Body of pancreas (tissue), 4 donors: ENCODE measurements at places on chromosomes 1 and 21.

DNA sequence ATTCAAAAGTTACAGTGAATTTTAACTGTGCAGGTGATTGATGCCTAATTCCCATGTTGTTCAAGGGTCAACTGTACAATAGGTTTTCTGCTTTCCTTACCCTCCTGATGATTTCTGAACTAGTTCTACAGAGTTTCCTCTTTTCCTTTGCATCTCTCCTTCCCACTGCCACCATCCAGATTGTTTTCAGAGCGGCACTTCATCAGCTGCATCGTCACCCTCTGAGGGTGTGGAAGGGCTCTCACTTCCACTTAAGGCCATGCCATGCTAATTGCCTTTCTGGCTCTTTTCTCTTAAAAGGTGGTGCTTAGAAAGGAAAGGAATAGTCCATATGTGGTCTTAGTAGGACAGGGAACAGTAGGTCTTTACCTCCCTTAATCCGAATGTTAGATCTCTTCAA lies 39.1 kb downstream of the DISC1 start:
- DNase-seq, result no peak

DNA sequence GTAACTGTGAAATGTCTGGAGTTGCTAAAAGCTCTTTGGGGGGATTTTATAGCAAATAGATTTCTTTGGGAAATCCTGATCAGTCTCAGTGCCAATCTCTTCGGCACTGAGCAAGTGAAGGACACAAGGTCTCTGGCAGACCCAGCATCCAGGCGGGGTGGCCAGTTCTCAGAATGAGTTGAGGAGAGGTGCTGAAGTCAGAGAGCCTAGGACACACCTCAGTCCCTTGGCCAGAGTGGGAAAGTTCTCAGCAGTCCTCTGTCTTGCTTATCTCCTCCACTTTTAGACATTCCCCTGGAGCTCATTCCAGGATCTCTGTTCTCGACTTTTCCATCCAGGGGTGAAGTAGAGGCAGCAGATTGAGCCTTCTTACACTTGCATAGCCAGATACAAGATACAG lies 6.7 kb downstream of the HLX start:
- DNase-seq, result no peak

GRCh38 chr1:29975036-29975694 lies 738.8 kb downstream of the PTPRU start:
- no peak for DNase-seq

GRCh38 chr21:42254651-42255601 lies 36.0 kb downstream of the ABCG1 start:
- DNase-seq, result no peak

GRCh38 chr1:171877701-171878100 lies 36.4 kb downstream of the DNM3 start:
- DNase-seq, result no peak

DNA sequence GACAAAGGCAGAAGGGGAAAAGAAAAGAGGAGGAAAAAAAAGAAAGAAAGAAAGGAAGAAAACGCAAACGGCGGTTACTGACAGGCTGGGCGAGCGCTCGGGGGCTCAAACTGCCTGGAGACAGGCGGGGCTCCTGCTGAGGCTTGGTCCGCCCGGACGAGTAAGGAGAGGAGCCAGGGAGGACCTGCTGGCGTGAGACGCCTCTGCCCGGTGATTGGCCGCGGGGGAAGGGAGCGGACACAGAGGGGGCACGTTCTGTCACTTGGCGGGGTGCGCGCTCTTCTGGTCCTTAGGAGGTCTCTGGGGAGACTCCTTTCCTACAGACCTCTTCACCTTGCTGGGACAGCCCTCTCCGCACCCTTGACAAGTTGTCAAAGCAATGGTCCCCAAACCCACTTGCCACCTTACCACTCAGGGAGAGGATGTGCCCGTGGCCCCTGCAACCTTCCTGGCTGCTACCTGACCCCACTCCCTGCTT lies 791 bp upstream of the PIK3R3 start:
- no peak for DNase-seq

GRCh38 chr1:15262706-15263105 lies 15.7 kb downstream of the FHAD1 start:
- no peak for DNase-seq

- no peak for DNase-seq
These were observed 9.3 kb upstream of the ST6GALNAC3 start for GRCh38 chr1:76065270-76065669.

DNA sequence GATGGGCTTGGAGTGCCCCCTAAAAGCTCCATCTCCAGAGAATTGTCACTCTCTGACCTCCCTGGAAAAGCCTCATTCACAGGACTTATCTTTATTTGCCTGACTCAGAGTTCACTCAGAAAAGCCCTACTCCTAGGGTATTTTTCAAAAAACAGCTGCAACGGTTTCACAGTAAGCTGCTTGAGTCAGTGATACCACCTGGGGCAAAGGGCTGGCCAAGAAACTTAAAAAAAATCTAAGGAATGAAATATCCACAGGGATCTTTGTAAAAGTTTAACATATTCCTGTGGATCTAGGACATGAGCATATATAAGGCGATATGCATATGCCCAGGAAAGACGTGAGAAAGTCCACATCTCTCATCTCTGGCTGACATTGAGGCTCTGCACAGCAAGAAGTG lies 33.8 kb upstream of the TSPAN2 start:
- DNase-seq, result no peak

- no peak for DNase-seq
These were observed 16.9 kb upstream of the PTTG1IP start for GRCh38 chr21:44890338-44890931.

- no peak for DNase-seq
These were observed 678 bp downstream of the LSM10 start for GRCh38 chr1:36397083-36397377.

DNA sequence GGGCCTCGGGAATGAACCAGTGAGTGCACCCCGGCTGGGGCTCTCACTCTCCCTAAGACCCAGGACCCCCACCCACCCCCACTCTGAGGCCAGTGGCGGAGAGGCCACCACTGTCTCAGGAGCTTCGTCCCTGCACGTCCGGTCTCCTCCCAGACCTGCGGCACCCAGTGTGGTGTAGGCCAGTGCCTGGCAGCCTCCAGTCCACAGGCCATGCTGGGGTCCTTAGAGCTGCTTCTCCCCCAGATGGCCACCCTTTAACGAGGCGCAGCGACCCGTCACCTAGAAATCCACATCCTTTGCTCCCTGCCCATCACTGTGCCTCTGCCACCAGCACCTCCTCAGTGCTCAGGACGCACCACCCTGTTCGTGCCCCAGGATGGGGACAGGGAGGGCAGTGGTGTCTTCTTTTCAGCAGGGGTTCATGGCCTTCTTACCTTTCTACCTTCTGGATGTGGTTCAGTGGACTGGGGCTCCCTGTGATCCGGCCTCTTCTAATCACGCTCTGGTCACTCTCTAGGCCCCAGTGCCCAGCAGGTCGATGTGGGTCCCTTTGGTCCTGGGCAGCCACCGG lies 131.9 kb upstream of the ARHGEF16 start:
- DNase-seq, result no peak

DNA sequence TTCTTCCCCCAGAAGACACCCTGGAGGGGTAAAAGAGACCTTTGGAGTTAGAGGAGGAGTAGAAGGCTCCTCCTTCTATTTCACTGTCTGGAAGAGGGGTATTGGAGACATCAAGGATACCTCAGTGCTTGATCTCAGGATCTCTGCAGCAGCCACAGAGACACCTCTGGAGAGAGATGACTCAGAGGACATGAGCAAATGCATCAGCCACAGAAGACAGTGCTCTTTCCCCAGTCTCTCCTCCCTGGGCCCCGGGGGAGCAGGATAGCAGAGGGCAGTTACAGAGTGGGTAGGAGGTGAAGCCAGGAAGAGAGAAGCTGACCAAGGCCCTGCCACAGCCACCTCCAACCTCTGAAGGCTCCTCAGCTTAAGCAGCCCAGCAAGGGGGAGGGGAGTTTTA lies 15.3 kb upstream of the TEDDM1 start:
- no peak for DNase-seq

GRCh38 chr1:21961799-21962198 lies 15.0 kb upstream of the CELA3B start:
- DNase-seq, result no peak

- no peak for DNase-seq
These were observed 157.1 kb downstream of the DSCAM start for GRCh38 chr21:40689840-40690360.

GRCh38 chr1:179808503-179808902 lies 65.4 kb downstream of the FAM163A start:
- no peak for DNase-seq

DNA sequence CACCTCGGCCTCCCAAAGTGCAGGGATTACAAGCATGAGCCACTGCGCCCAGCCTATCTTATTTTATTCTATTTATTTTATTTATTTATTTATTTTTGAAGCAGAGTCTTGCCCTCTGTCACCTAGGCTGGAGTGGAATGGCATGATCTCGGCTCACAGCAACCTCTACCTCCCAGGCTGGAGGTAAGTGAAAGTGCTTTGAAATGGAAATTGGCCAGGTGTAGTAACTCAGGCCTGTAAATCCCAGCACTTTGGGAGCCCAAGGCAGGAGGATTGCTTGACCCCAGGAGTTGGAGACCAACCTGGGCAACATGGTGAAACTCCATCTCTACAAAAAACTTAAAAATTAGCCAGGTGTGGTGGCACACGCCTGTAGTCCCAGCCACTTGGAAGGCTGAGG lies 5.1 kb upstream of the DSTYK start:
- no peak for DNase-seq

DNA sequence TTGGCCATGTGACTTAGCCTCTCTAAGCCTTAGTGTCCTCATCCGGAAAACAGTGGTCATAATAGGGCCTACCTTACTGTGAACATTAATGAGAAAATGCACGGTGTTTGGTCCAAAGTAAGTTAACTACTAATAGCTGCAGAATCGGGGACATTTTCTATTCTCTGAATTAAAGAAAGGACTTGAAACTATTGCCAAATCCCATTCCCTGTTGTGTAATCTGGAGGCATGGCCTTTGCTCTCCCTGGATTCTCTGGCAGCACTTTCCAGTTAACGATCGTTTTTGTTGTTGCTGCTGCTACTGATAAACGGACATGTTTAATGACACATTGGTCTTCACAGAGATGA lies 30.5 kb downstream of the FMO4 start:
- peak; percentile 40 for DNase-seq

- DNase-seq, result no peak
These were observed 59.8 kb upstream of the PLA2G4A start for GRCh38 chr1:186768906-186769305.

- no peak for DNase-seq
These were observed 10.3 kb downstream of the TMEM9 start for GRCh38 chr1:201143726-201144635.

DNA sequence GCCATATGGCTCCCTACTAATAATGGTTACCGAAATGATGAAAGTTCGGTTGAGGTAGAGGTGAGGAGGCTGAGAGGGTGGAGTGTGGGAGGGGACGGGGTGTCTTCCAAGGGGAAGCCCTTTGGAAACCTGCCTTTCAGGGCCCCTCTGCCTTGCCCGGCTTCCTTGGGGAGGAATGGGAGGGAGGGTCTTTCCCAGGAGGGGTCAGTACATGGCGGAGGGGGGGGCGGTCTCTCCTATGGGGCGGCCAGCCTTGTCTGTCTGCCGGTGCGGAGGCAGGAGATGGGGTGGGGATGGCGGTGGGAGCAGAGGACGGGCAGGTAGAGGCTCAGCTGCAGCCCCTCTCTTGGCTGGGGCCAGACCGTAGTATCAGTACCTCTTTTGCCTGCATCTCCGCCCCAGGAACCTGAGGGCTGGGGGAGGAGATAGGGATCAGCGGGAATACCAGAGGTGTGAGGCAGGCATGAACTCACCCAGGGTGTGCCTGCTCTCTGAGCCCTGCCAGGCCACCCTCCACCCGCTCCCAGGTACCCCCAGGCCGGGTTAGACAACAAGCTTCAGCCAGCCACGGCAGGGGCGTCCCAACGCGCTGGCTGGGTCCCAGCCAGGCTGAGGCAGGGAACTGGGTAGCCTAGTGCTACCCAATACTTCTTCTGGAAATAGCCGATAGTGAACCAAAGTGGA lies 79.4 kb upstream of the POU3F1 start:
- DNase-seq, result no peak

DNA sequence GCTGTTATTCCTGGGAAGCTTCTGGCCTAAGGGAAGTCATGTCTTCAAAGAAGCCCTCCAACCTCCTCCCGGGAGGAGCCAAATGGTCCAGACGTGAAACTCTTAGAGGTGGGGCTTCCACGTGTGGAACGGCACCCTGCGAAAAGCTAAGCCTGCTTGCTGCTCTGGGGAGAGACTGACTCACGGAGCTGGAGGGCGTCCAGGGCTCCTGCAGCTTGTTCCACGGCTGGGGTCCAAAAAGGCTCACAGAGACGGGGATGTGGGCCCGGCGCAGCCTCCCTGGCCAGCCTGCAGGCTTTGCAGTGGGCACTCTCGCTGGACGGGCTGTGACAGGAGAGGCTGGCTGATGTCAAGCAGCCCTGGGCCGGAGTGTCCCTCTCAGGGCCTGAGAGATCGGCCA lies 105.1 kb downstream of the COLGALT2 start:
- peak; percentile 56 for DNase-seq

GRCh38 chr1:68624233-68624632 lies 127.4 kb upstream of the DEPDC1 start:
- DNase-seq, result no peak

DNA sequence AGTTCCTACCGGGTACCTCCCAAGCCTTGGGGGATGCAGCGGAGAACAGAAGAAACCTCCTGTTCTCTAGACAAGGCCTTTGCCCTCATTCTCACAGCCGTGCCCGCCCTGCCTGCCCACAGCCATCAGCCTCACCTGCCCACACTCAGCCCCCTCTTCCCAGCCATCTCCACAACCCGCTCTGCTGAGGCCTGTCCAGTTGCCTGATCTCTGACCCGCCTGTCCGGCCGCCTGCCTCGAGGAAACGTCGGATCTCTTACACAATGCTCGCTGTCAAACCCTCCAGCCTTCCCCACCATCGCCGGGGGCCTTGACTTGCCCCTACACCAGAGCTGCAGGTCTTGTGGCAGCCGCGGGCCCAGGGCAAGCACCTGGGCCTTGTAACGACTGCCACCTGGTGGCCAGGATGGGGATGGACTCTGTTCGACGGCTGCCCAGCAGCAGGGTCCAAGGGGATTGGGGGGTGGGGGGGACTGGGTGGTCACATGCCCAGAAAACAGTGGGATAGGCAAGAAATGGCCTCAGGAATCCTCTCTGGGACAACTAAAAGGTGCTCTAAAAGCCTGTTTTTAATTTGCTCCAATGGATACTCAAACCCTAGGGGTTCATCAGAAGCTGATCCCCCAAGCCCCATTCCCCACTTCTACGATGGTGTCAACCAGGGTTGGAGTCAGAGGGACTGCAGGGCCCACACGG lies 31.0 kb downstream of the SLC45A1 start:
- DNase-seq, result peak; percentile 75

- DNase-seq, result no peak
These were observed 6.9 kb downstream of the FMN2 start for GRCh38 chr1:240098534-240098933.
